ENCODE measurements at places on chromosomes 12 and 14.

DNA sequence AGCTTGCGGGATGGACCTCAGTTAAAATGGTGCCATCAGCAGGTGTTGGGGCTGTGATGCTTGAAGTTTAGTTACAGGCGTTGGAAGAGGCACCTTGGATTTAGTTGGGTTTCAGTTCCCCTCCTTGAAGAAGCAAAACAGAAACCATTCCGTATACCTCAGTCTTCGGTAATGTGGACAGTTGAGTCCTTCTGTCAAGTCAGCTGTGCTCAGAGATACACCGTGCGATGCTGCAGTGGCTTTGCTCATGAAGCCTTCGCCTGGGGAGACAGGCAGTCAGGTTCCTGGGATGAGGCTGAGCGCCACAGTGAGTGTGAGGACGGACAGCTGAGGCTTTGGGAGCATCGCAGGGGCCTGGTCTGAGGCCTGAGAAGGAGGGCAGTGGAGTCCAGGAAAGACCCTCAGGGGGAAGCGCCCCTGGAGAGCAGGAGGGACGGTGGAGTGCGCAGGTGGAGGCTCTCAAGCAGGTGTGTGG lies 7.4 kb downstream of the RAN start:
- DNase-seq, result no peak

GRCh38 chr14:50230701-50231474 lies 490 bp downstream of the SOS2 start:
- peak; percentile 78 for DNase-seq

DNA sequence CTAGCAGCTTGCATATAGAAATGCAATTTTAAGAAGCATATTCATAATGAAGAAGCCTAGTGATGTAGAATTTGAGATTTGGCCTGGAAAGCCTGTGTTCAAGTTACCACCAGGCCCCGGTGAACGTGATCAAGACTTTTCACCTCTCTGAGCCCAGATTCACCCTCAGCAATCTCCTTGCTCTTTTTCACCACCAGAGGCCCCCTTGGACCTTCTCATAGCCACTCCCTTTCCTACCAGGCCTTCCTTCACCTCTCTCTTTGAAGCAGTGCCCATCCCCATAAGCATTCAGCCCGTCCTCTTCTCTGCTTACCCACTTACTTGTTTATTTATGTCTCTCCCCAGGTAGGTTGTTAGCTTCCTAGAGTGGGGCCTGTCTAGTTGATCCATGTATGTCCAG lies 1280.9 kb downstream of the AACS start:
- no peak for DNase-seq

DNA sequence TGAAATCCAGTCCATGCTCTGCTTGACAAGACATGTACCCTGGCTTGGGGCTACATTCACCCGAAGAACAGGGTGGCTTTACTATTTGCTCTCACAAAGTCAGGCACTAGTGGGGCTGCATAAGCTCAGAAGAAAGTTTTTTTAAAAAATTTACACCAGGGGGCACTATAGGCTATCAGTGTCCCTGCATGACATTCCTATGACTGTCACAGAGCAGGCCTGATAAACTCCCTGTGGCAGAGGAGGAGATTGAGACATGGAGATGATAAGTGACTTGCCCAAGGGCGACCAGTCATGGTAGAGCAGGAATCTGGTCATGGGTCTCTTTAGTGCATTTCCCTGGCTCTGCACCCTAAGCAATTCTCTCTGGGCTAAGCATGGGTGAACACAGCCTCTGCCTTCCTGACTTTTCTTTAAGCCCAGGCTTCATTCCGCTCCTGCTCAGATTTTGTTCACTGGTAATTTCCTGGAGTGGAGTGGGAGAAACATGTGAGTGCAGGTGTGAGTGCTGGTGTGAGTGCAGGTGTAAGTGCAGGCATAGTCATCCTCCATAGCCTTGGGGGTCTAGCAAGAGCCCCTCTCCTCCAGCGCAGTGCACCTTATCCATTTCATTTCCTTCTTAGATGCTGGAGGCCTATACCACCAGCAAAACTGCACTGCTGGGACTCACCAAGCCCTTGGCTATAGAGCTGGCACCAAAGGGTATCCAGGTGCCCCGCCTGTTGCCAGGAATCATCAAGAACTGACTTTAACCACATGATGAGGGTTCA lies 91.6 kb downstream of the DHRS2 start:
- no peak for DNase-seq

DNA sequence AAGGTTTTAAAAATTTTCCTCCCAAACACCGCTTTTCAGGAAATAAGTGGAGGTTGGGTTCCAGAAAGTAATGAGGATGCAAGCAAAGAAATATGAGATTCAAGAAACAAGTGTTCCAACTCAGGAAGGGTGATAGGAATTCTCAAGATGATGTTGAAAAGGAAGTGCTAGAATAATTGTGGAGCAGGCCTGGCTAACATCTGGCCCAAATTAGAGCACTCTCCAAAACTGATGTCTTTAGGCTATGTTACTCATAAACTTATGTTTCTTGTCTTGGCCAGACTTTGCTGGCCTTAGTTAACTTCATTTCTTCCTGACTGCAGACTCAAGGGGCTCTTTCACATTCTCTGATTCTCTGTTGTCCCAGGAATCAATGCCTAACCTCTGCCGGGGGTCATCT lies 116.3 kb downstream of the TMTC3 start:
- no peak for DNase-seq

DNA sequence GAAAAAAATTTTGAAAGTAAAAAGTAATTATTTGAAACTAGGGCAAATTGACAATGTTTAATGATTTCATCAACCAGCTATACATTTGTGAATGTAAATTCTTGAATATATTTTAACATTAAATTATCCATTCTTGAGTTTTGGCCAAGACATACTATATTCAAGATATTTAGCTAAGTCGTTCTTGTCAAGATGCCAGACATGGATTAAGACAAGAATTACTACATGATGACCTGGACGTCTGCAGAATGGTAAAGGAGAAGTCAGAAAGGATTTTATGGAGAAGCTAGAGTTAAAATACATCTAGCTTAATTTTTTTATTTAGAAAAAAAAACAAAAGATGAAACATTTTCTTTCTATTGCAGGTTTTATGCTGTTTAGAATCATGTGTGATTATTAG lies 255.8 kb downstream of the TMTC2 start:
- DNase-seq, result no peak

DNA sequence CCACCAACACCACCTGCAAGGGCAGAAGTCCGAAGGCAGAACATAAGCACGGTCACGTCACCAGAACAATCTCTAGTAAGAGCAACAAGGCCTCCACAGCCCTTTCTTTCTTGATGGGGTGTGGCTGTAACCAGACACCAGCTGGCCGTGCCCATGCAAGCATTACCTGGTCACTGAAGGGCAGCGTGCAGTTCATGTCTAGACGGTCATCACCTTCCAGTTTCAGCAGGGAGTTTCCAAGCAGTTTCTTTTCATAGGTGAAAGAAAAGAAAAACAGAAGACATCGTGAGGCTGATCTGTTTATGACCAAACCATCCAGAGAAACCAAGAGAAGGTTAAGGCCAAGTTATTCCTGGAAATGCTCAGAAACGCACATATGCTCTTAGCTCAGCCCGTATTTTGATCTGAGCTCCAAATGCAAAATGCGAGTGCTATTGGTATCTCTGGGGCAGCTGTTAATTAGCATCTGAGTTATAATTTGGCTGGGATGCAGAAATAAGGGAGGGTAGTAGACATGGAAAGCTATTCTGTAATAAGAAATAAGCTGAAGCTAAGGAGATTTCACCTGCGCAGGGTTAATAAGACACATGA lies 42.5 kb downstream of the PRKAB1 start:
- DNase-seq, result no peak

DNA sequence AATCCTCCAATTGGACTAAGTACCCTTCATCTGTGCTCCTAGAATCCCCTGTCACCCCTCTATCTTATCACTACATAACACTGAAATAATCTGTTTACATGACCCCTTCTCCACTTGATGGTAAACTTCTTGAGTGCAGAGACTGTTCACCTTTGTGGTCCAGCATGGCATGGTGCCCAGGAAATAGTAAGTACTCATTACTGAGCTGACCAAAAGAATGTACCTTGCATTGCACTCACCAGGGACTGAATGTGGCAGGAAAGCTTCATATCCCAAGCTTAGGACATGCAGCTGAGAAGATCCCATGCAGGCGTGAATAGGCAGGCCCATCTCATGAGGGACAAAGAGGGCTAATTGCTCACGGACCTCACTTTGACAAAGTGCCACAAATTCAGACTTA lies 1.4 kb upstream of the GARIN2 start:
- DNase-seq, result no peak

- no peak for DNase-seq
These were observed 82.6 kb downstream of the LRRC74A start for GRCh38 chr14:76908834-76909233.

- DNase-seq, result no peak
These were observed 238.6 kb downstream of the LRIG3 start for GRCh38 chr12:58681730-58682129.

DNA sequence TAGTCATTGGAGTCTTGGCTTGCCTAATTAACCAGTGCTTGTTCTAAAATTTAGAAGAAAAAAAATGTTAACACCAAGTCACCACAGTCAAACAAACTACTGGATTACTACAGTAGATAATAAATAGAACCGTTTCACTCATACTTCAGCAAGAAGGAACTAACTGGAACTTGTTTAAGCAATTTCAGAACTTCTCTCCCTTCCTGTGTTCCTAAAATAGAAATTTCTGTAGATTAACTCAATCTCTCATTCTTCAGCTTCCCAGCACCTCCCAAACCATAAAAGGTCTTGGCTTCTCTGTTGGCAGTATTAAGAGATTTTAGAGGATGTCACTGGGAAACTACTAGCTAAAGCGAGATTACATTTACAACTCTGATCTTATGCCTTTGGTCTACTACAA lies 18.6 kb downstream of the GNS start:
- no peak for DNase-seq

- DNase-seq, result no peak
These were observed 198.9 kb downstream of the ADGRD1 start for GRCh38 chr12:131152587-131152986.

DNA sequence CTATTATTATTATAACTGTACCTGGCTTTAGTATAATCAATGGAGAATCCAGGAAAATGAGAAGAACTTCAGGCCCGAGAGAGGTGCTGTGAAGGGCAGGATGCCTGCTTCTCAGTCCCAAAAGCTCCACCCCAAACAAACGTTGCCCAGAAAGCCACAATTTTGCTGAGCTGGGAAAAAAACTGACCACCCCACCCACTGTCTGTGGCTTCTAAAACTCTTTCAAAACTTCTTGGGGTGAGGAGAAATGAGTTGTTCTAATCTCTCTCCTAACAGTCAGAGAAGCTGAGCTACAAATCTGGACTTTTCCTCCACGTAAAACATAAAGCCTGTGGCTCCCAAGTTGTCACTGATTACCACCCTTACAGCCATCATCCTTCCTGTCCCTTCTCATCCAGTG lies 13.4 kb downstream of the VDR start:
- DNase-seq, result no peak

- no peak for DNase-seq
These were observed 1.4 kb downstream of the ADIPOR2 start for GRCh38 chr12:1692226-1692625.

DNA sequence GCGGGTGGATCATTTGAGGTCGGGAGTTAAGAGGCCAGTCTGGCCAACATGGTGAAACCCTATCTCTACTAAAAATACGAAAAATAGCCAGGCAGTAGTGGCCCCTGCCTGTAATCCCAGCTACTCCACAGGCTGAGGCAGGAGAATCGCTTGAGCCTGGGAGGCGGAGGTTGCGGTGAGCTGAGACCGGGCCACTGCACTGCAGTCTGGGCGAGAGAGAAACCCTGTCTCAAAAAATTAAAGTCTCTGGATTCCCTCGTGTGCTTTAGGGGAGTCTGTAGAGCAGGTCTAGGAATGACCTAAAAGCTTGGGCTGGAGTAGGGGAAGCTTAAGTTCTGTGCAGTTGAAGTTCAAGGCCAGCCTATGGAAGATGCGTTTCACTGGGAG lies 697 bp upstream of the TULP3 start:
- DNase-seq, result no peak

- no peak for DNase-seq
These were observed 20.4 kb downstream of the SAV1 start for GRCh38 chr14:50647753-50648152.

- no peak for DNase-seq
These were observed 40.8 kb downstream of the CCDC88C start for GRCh38 chr14:91376547-91377477.

- DNase-seq, result no peak
These were observed 326.3 kb downstream of the ZFP36L1 start for GRCh38 chr14:68466491-68466977.

DNA sequence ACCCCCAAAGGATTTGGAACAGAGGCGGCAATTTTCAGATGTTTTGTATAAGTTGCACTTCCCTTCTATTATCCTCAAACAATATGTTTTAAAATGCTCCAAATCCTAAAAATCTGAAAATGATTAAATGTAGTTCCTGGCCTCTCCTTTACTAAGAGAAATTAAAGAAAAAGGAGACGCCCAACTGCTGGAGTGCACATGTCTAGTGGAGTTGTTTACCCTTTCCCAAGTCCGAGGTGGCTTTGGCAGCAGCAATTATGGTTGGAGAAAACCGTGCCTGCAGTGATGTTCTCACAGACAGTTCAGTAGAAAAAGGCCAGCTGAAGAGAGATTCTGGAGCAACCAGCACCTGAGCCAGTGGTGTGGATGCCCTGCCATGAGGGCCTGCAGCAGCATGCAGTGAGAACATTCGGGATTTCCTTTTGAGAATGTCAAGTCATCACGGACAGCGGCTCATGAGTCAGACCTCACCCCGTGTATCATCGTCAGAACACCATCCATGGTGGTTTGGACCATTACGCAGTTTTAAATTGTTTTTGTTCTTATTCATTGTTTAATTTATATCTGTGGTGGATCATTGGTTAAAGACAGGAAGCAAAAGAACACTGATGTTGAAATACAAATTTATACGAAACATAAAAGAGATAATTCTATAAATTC lies 179.0 kb upstream of the KRR1 start:
- DNase-seq, result no peak

DNA sequence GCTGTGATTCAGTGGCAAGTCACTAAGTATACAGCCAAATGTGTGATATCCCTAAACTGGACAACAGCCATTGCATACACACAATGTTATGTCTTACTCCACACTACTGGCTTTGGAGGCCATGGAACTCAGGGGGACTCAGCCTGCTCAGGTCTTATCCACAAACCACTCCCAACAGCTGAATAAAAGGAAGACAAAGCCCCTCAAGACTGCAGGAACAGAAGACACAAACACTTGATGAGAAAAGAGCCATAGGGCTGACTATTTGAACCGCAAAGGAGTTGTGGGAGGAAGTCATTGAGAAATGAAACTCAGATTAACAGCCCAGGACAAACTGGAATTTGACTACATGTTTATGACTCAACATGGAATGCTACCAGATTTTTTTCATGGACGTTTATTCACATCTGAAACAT lies 40.9 kb downstream of the PTGER2 start:
- DNase-seq, result no peak

GRCh38 chr12:26770239-26771070 lies 62.5 kb downstream of the ITPR2 start:
- no peak for DNase-seq

Data from Peyer's patch (tissue), 4 donors.